ENCODE measurements at places on chromosomes 16 and 17. TPM values are rescaled to one million over a fixed set of nuclear protein-coding genes. Genes with fewer than 3 reads are reported as not detected.

CFDP1 gene
- 23.2 TPM for total RNA-seq

DNA sequence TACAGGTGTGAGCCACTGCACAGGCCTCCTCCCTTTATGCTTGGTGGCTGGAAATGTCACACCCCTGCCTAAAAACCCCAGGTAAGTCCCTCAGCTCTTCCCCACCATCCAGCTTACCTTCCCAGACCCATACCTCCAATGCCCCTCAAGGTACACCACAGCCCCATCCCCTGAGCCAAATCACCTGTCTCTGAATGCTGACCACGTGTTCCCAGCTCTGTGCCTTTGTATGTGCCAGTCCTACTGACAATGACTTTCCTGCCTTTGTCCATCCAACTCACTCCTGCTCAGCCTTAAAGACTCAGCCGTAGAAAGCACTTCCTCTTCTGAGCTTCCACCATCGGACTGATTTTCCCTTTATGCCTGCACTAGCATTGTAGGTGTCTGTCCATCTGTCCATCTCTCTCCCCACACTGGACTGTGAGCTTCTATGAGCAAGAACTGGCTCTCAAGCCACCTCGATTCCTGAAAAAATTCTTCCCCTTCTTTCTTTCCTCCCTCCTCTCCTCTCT is 30.7 kb upstream of the GOSR2 start:
- no peak for DNase-seq

GRCh38 chr16:27822529-27822928 is 241.0 kb downstream of the GSG1L start:
- DNase-seq = no peak

DNA sequence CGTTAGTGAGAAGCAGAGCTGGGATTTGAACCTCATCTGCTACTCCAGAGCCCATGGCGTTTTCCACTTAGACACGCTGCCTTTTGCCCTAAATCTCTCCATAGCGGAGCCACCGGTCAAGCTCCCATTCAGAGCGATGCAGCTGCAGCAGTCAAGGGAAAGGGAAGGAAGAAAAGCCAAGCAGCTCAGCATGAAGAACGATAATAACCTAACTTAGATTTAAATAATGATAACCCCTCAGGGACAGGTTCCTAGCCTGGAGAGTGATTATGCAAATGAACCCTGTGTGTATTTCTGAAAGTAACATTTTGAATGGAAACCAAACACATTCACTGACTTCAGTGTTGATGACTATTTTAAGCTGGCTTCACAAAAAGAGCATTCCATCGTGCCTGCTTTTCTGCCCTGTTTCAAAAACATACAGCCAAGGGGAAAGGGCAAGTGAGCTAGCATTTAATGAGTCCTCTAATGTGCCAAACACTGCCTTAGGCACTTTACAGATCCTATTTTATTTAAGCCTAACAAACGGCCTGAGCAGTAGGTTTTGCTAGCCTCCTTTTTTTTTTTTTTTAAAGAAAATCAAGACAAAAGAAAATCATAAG is 798.3 kb downstream of the CDH8 start:
- DNase-seq = no peak

DNA sequence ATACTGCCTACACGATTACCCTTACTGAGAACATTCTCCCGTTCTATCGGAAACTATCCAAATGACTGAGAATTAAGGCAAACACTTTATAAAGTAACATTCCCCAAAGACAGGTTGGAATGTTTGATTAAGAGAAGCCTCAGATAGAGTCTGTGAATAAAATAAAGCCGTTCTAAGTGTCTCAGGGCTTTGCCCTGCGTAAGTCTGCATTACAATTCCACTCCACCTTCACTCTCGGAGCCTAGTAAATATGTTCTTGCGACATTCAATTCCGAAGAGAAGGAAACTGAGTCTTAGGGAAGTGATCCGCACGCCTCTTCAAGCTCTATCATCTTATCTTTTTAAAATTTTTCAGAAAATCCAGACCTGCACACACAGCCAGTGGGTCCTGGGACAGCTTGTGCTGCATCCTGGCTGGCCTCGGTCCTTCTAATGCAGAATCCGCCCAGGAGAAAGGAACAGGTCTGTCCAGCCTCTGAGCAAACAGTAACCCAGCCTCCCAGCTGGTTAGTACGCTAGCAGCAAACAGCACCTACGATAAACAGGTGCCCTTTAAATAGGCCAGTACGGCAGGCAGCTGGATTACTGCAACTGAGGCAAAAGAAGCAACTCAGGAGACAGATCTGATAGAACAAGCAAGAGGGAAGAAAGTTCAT is 254.1 kb upstream of the IRX3 start:
- no peak for DNase-seq

DNA sequence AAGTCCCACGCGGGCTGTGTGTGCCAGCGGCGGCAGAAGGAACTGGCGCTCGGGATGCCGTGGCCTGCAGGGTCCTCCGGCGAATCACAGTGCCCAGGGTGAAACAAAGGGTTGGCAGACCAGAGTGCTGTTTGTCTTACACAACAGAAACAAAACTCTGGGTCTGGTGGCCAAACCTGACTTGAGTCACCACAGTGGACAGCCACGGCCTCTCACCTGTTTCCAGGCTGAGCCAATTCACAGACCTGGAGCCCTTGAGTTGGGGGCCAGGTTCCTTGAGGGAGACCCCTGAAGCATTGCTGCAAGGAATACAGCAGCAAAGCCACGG is 2.1 kb upstream of the CHMP6 start:
- DNase-seq = no peak

DNA sequence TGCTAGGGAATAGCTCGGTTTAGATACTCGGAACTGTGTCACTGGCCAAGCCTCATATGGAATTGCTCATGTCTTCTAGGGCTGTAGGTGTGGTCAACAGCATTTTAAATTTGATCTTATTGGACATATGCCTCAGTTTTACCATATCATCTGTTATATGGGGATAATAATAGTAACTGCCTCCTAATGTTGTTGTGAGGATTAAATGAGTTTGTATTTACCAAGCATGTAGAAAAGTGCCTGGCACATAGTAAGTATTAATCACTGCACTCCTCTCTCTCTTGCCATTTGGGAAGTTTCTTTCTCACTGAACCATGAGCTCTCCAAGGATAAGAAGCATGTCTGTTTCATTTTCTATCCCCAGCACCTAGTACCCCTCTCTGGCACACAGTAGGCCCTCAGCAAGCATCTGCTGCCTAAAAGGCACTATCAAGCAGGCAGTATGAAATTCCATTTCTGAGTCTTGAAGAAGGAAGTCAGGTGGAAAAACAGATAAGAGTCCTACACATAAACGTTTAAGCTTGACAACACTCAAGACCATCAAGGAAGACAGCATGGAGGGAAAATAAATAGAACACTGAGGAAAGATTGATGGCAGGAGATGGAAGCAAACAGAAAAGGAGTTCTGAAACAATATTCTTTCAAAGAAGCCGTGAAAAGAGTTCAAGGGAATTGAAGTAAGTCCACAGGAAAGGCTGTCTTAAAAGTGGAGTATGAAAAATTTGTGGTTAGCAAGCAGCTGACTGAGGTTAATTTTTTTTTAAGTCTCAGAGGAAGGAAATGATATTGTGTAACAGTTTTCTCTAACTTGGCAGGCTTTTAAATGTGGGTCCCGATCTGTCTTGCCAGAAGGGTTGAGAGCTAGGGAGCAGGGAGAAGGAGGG is 2.2 kb upstream of the ATP6V0A1 start:
- DNase-seq = no peak

- DNase-seq = no peak
These were observed 1.5 kb upstream of the CLEC10A start for GRCh38 chr17:7081341-7082062.

GRCh38 chr17:9928601-9929333 is 23.7 kb upstream of the RCVRN start:
- no peak for DNase-seq

DNA sequence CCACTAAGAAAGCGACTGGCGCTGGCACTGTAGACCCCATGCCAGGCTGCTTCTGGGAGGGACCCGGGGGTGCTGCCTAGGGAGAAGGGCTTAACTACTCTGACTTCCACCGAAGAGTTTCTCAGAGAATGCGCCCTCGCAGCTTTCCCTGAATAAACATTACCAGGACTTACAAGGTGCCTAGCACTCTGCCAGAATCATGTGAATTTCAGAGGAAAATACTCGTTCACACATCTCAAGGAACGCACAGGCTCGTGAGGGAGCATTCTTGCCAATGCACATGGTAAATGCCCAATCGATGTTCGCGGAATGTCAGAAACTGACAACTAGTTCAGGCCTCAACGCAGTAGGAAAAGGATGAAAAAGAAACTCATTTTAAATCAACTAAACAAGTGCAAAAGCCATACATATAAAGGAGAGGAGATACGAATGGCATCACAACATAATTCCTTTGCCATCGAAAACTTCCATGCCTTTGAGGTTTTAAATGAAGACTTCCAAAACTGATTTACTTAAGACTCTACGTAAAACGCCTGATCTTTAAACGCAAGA is 999 bp downstream of the CMC2 start:
- no peak for DNase-seq

PRR14 gene
- 17.7 TPM for total RNA-seq

GRCh38 chr17:7442142-7442541 is 2.7 kb upstream of the CHRNB1 start:
- no peak for DNase-seq

- no peak for DNase-seq
These were observed 144.8 kb downstream of the GSG1L start for GRCh38 chr16:27918755-27919154.

DNA sequence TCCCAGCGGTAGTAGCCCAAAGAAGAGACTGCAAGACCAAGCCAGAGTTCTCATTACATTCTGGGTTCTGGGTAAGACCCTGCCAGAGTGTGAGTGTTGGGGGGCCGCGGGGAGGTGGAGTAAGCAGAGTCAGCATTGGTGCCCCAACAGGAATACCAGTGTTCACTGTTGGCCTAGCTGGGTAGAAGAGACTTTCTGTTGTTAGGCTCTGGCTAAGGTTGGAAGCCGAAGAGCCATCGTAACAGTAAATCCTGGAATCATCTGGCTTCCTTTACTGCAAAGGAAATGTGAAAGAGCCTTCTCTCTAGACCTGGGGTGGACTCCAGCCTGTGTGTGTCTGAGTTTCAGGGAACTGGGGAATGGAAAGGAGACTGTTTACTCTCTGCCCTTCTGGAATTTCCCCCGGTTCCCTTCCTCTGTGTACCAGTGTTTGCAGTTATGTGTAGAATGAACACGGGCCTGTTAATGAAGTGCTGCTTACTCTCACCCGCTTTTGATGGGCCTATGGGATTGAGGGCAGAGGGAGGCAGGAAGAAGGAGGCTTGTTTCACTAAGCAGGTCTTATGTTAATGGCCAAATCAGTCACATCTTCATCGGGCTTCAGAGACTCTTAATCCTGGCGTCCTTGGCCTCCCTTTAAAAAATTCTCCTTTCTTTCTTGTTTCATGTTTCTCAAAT is 68.5 kb downstream of the WWP2 start:
- no peak for DNase-seq

MT1M gene
- total RNA-seq = 24.3 TPM

SAMD14 gene
- 2.1 TPM for total RNA-seq

GRCh38 chr16:88685156-88686061 is 898 bp downstream of the SNAI3 start:
- no peak for DNase-seq

DNA sequence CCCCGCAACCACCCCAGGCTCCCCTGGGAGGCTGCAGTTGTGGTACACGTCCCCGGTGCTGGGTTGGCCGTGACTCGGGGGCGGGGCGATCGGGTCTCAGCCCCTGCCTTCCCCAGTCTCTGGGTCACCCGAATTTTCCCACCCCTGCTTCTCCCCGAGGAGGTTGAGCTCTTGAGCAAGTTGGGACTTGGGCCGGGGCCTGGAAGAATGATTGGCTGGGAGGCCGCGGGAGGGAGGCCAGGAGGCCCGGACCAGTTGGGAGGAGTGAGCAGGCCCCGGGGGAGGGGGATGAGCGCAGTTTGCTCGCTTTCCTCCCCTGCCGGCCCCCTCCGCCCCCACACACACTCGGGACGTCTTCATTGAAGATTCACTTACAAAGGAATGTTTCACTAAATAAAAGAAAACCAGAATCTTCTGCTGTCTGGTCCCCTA is 4.5 kb upstream of the HEXIM1 start:
- peak; percentile 88 for DNase-seq

KRT33A gene
- not detected for total RNA-seq

GRCh38 chr17:47719411-47720152 is 13.5 kb upstream of the TBX21 start:
- DNase-seq = no peak

DNA sequence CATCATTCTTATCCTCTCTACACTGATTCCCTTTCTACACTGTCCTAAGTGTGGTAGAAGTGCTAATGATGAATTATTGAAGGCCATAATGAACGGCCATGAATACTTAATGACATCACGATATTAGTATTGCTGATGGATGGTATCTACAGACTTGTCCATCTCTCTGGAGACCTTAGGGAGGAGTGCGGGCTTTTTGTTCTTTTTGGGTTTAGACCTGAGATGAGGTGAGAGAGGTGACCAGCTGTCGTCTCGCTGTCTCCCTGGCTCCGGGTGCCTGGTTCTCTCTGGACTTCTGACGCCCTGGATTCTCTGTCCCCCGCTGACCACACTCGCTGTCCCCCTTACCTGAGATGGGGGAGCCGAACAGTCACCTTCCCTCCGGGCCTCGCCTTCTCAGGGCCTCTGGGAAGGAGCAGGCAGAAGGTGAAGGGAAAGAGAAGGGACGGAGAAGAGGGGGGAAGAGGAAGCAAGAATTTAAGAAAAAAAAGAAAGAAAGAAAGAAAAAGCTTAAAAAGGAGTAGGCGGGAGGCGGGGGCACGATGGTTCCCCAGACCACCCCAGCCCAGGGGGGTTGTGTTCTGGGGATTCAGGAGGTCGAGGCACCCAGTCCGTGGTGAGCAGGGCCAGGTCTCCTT is 17.1 kb downstream of the SGCA start:
- DNase-seq = no peak

TOM1L1 gene
- total RNA-seq = 8.8 TPM

GRCh38 chr17:81126281-81127132 is 38.8 kb upstream of the PVALEF start:
- DNase-seq = no peak

BOLA2B gene
- total RNA-seq = 72.8 TPM

OR3A3 gene
- total RNA-seq = not detected

GRCh38 chr17:78539781-78540180 is 37.4 kb downstream of the DNAH17 start:
- no peak for DNase-seq

METTL9 gene
- 56.3 TPM for total RNA-seq

DNA sequence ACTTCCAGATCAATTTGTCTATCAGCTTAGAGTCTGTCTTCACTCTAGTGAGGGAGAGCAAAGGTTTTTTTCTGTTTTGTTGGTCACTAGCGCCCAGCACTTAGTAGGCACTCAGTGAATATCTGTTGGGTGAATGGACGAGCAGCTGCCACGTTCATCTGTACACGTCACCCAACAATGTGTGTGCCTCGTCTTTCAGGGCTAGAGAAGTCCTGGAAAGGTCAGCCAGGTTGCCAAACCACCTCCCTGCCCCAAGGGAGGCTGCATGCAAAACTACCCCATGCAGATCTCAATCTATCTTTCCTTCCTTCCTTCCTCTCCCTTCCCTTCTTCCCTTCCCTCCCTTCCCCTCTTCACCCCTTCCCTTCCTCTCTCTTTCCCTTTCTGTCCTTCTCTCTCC is 340.9 kb downstream of the SOX9 start:
- DNase-seq = no peak
